ENCODE measurements at places on chromosomes 2 and 18.

DNA sequence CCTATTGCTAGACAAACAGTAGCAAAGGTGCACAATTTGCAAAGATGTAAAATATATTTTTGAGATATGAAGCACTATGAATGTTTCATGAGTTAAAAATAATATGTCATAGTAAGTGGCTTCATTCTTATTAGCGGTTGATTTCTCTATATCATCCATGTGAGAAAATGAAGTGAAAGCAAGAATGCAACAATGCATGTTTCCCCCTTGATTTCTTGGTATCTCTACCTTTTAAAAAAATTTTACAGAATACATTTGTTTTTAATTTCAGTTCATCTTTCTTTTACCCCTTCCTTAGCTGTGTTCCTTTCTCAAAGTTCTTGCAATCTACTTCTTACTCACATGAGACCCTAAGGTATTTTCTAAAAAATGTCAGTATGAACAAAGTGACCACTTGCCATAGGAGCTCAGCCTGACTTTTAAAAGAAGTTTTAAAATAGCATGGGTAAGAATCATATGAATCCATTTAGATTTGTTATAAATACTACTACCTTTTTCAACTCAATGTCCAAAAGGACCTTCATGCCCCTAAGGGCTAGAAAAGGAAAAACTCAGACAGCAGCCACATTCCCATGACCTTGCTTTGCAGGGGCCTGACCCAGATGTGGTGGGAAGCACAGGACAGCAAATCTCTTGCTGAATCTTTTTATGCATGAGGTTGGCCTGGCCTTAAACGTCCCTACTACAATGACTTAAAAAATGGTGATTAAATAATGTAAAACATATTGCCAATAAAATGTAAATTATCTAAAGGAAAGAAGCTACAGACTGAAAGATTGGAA, 14.8 kb upstream of the SLC38A11 start:
- no peak for DNase-seq

- DNase-seq = no peak
These were observed 87.3 kb downstream of the LRRTM4 start for GRCh38 chr2:77434880-77435279.

GRCh38 chr18:48202006-48202348, 207.2 kb downstream of the ZBTB7C start:
- DNase-seq = no peak

DNA sequence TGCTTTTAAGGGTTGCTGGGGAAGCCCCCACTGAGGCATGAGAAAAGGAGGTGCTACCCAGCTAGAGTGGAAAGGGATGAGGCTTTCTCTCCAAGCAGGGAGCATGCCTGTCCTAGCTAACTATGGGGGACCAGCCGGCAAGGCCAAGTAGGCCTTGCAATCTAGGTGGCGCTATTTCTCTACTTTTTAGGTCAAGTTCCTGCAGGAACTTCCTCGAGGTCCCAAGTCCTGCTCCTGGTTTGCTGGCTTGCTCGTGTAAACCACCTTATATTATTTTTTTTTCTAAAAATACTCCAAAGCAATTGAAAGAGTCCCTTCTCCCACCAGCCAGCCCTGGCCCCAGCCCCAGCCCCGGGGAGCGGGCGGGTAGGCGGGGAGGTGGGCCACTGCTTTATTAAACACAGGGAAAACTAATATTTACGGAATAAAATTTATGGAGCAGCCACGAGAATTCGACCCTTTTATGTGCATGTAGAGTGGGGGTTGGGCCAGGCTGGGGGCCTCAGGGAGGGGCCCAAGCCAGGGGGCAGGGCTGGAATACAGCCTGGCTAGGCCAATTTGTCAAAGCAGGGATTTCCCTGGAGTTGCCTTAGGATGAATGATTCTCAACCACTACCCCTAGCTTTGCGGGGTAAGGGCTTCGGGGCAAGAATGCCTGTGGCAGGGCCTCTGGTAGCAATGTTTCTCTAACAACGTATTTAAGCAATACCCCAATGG, 12.8 kb upstream of the IHH start:
- DNase-seq = peak; percentile 58

DNA sequence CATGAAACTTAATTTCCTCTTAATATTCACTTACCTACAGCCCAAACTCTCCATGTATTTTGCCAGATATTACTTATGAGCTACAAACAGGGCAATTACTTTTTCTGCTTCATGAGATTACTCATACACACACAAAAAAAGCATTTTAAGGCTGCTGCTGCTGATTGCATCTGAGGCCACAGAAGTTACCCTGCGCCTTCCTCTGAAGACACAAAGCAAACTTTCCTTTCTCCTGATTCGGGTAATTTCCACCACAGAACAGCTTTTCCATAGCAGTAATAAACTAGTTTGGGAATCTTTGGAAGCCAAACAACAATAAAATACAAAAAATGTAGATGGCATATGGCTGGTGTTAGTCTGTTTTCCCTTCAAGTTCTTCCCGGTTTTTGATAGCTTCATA, 6.2 kb downstream of the TTC32 start:
- no peak for DNase-seq

- DNase-seq = no peak
These were observed 1257.5 kb upstream of the ACVR2A start for GRCh38 chr2:146587291-146587713.

DNA sequence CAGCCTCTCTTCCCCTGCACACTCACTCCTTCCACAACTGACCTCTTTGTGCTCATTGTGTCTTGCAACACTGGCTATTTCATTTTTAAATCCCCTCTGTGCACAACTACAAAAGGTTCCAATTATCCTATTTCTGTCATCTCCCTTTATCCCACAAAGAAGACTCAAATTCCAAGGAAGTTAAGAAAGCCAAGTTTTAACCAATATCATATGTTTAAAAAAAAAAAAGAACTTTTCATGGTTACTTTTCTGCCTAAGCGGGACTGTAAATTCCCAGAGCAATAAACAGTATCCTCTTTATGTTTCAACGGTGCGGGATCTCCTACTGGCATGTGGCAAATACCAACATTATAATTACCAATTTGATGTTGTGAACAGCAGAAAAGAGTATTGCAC, 83.8 kb downstream of the DOCK10 start:
- DNase-seq = no peak

DNA sequence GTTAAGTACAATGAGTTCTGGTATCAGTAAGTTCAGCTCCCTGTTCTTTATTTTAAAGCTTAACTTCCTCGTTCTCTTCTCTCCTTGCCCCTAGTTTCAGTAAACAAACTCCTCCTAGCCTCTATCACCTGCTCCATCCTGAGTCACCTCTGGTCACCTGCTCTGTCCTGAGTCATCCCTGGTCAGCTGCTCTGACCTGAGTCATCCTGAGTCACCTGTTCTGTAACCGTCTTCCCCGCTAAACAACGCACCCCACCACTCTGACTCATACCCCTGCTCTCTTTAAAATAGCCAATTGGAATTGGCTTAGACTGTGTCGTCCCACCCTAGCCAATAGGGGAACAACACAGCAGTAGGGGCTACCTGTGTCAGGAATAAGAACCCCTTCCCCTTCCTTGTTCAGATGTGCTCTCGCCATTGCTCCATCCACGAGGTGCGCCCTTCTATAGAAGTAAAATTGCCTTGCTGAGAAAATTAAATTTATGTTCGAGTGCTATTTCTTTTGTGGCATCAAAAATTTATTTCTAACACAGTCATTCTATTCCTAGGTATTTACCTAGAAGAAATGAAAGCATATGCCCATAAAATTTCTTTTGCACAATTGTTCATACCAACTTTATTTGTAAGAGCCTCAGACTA, 24.9 kb upstream of the RMND5A start:
- DNase-seq = peak; percentile 42

- no peak for DNase-seq
These were observed 646 bp downstream of the ALS2 start for GRCh38 chr2:201779901-201780673.

GRCh38 chr2:33340280-33340679, 136.2 kb upstream of the RASGRP3 start:
- DNase-seq = no peak

DNA sequence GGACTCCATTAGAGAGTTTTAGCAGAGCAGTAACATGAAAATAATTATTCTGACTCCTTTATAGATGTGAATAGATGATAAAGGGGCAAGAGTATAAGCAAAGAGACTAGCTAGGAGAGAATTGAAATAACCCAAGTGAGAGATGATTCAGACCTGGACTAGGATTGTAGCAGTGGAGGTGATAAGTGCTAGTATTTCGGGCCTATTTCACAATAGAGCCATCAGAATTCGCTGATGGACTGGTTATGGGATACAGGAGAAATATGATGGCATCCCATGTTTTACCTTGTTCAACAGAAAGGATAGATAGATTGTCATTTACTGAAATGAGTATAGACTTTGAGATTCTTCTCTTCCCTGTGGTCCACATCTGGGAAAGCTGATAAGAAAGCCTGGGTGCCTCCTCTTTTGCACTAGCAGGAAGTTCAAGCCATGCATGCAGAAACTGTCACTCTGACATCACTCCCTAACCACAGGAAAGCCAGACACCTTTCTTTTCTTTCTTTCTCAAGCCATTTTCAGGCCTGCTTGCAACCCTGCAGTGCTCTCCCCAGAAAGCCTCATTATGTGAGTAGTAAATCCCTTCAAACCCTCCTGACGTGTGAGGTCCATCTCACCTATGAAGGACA, 25.3 kb downstream of the DYNAP start:
- DNase-seq = no peak

DNA sequence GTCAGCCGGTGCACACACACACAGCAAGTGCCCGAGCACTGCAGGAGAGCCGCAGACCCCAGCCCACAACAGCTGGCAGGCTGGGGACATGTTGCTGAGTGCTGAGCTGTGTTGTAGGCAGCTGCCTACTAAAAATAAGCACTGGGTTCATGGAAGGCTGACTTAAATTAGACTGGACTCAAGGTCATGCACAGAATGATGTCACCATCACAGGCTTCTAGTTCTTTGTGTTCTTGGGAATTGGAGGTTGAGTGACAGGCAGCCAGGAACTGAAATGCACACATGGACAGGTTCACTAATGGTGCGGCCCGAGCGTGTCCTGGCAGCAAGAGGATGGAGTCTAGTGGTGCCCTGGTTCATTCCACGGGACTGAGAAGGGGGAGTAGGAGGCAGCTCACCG, 71.3 kb downstream of the VWA3B start:
- no peak for DNase-seq

DNA sequence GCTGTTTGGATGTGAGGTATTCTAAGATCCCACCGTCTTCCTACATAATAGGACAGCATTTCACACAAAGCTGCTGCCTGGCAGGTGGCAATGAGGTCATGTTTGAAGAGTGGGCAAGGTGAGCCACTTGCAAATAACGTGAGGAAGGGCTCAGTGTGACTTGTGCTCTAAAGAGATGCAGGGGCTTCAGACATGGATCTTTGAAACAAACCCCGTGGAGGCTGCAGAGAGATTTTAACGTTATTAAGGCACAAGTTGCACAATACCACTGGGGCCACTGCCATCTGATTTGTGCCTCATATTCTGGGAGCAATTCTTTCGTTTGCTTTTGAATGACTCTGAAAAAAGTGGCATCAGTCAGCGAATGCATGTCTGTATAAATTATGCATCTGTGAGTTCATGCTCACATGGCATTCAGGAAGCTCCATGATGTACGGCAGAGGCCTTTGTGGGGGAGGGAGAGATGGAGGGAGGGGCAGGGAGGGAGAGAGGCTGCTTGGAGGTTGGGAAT, 362.0 kb downstream of the SOX11 start:
- DNase-seq = no peak

DNA sequence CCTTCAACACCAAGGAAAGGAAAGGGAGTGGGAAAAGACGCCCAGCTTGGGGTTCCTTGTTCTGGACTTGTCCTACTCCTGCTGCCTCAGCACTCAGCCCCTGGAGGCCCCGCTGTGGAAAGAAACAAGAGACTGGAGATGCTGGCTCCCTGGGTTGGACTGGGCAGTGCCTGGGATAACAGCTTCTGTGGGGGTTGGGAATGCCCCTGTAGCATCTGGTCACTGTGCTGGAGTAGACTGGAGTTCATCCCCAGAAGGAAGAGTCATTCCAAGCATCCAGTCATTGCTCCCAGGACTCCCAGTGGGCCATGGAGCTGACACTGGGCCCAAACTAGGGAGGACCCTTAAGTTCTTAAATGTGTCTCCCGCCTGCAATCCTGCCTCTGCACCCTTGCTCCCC, 129.3 kb upstream of the HAAO start:
- DNase-seq = no peak

- DNase-seq = no peak
These were observed 201.0 kb upstream of the COPS8 start for GRCh38 chr2:236884569-236885175.

- no peak for DNase-seq
These were observed 71.1 kb downstream of the RFTN2 start for GRCh38 chr2:197604117-197604860.

GRCh38 chr2:238973038-238973739, 125.3 kb downstream of the TWIST2 start:
- DNase-seq = no peak

DNA sequence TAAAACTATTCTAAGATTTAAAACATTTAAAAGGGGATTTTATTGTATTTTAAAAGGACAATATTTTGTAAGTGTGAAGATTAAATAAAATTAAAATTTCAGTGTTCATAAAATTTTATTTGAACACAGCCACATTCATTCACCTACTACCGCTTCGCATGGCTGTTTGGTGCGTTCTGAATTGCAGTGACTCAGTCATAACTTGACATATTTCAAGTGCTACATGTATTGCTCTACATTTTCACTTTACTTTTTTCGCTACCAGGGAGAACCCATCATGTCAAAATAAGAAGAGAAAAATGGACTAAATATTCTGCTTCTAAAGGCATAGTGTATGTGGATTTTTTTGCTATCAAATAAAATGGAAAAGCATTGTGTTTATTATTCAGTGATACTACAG, 8.7 kb downstream of the PTH2R start:
- no peak for DNase-seq

- no peak for DNase-seq
These were observed 45.2 kb downstream of the RPRM start for GRCh38 chr2:153433403-153433802.

DNA sequence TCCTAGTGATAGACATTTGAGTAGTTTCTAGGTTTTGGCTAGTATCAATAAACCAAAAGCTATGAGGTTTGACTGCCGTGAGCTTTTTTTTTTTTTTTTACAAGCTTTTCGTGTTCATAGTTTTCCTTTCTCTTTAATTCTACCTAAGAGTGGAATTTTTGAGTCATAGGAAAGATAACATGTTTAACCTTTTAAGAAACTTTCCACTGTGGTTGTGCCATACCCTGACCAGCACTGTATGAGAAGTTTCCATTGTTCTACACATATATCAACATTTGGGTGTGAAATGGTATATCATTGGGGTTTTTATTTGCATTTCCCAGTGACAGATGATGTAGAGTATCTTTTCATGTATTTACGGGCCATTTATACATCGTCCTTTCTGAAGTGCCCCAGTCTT, 31.7 kb downstream of the UBE2F start:
- no peak for DNase-seq

- DNase-seq = no peak
These were observed 37.2 kb upstream of the CFAP36 start for GRCh38 chr2:55482186-55482884.

DNA sequence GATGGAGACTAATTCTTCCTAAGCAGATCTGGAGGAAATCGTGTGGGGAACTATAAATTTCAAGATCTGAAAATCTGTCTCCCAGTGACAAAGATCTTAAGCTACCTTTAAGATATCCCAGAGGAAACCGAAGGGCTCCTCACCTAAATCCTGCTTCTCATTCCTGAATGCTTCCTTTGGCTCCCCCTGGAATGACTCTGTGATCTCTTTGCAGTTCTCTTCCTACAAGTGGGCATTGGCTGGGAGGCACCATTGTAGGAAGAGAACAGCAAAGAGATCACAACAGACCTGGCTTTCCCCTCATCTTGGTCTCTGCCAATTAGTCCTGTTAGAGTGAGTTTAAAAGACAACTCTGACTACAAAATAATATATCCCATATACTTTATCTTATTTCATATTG, 70.0 kb upstream of the KCNH7 start:
- DNase-seq = no peak

GRCh38 chr2:65671670-65672242, 239.4 kb upstream of the SPRED2 start:
- DNase-seq = no peak
